ENCODE measurements at places on chromosomes 11 and 22.

- DNase-seq: no peak
Measured at GRCh38 chr11:13702071-13702470, 33.6 kb downstream of the FAR1 start.

DNA sequence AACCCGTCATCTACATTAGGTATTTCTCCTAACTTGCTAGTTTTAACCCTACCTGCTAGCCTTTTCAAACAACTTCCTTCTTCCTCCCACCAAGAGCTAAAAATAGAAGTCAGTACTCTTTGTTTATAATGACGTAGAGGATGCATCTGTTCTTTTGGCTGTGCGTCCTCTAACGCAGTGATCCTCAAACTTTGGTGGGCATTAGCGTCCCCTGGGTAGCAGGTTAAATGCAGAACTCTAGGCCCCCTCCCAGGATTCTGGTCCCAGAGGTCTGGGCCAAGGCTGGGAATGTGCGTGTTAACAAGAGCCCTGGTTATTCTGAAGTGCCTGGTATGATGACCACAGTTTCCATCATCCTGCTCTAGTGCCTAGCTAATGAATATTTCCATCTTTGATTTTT is 67.6 kb downstream of the BARX2 start:
- no peak for DNase-seq

GRCh38 chr11:122784325-122784955 is 53.9 kb upstream of the CRTAM start:
- DNase-seq: peak; percentile 79

DNA sequence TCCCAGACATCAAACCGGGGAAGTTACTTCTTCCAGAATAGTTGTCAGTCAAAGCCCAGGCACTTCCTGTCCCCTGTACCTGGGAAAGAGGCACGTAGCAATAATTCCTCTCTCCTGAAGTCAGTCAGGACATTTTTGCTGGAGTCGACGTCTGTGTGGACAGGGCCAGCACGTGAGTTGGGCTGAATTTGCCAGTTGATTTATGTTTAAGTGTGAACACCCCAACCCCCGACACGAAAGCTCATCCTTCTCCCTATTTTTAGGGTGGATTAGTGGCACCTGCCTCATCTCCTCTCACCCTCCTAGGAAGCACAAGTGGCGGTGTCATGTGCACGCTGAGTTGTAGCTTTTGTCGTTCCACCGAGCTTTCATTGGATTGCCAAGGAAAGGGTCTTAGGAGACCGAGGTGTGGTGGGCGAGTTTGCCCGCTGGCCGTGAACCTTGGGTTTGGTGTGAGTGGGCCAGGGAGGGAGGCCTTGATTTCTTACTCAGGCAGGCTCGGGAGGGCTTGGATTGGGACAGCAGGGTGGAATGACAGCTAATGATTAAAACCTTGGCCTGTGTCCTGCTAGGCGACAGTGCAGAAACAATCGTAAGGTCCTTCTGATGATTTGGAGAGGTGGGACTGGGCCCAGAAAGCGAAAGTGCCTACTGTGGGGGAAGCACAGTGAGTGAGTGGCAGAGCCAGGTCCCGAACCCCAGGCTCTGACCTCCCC is 87.0 kb upstream of the CRYBB3 start:
- DNase-seq: no peak

GRCh38 chr11:124894606-124895430 is 2.8 kb downstream of the ROBO4 start:
- DNase-seq: no peak

Data from BJ (cell line).